Stimulated activated CD4-positive, alpha-beta T cell treated with anti-CD3 and anti-CD28 coated beads, TNF-alpha, amount 100 ng/mL, for 4 hours (primary cell): ENCODE measurements at places on chromosomes 4 and X.

GRCh38 chr4:152422817-152423320, 113.0 kb downstream of the FBXW7 start:
- no peak for DNase-seq

DNA sequence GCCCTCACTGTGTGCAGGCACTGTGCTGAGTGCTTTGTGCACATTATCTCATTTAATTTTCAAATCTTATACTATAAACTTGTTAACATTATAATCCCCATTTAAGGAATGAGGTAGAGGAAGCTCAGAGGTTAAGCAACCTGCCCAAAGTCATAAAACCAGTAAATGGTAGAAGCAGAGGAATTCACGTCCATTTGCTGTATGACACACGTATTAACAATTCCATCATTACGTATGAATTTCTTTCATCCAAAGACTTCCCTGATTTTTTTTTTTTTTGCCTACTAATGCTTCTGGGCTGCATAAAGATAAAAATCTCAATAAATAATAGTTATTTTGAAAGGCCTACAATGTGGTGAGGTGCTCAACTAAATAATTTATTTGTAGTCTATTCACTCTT, 64.5 kb upstream of the H2AZ1 start:
- DNase-seq: no peak

DNA sequence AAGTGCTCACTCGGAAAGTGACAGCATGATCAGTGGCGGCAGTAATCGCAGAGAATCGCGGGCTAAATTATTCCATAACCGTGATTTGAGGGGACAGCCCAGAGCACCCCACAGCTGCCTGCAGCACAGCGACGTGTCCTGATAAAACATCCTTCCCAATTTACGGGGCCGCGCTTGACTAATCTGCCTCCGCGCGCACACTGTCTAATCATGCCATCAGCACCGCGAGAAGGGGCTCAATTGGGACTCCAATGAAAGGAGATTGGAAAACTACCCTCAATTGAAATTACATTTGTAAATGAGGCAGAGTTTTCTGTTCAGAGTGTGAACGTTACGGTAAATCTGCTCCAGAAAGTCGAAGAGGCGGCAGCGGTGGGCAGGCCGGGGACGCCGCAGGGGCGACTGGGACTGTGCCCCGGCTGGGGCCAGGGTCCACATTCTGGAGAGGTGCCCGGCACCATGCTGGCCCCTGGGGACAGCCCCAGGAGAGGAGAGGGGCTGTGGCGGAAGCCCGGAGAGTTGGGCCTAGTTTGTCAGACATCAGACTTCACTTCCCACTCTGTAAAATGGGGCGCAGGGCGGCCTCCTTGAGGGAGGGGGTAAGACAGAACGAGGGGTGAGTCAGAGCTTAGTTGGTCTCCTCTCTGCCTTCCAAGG, 107.7 kb downstream of the FAM53A start:
- no peak for DNase-seq

- no peak for DNase-seq
Observed at GRCh38 chr4:80322716-80323115, 12.8 kb upstream of the CFAP299 start.

DNA sequence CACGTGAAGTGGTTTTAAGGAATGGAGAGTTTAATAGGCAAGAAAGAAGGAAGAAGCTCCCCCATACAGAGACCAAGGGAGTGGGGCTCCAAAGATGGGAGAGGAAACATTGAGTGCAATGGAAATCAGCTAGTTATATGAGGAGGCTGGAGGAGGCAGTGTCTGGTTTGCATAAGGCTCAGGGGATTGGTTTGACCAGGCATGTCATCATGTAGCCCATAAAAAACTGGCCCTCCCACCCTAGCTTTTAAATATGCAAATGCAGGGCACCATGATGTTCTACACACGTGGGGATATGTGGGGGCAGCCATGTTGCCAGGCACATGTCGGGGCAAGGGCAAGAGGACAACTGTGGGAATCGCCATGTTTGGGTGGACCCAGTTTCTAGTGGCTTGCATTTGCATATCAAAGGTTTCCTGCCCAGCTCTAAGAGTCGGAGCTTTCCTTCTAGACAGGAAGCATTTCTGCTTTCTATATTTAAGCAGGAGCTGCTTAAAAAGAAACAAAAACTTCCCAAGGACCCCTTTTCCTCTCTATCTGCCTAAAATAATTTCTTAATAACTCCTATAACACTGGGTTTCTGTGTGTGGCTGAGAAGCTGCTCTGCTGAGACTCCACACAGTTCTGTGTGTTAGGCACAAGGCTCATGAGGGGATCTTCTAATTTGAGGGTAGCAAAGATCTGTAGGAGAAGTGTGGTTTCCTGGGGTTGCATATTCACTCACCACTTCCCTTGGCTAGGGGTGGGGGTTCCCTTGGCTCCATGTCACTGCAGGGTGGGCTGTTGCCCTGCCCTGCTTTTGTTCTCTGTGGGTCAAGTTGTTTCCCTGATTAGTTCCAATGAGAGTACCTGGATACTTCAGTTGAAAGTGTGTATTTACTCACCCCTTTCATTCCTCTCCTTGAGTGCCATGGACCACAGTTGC, 113.5 kb downstream of the VSIG4 start:
- no peak for DNase-seq

GRCh38 chr4:20532871-20533870, 167.1 kb upstream of the PACRGL start:
- no peak for DNase-seq

DNA sequence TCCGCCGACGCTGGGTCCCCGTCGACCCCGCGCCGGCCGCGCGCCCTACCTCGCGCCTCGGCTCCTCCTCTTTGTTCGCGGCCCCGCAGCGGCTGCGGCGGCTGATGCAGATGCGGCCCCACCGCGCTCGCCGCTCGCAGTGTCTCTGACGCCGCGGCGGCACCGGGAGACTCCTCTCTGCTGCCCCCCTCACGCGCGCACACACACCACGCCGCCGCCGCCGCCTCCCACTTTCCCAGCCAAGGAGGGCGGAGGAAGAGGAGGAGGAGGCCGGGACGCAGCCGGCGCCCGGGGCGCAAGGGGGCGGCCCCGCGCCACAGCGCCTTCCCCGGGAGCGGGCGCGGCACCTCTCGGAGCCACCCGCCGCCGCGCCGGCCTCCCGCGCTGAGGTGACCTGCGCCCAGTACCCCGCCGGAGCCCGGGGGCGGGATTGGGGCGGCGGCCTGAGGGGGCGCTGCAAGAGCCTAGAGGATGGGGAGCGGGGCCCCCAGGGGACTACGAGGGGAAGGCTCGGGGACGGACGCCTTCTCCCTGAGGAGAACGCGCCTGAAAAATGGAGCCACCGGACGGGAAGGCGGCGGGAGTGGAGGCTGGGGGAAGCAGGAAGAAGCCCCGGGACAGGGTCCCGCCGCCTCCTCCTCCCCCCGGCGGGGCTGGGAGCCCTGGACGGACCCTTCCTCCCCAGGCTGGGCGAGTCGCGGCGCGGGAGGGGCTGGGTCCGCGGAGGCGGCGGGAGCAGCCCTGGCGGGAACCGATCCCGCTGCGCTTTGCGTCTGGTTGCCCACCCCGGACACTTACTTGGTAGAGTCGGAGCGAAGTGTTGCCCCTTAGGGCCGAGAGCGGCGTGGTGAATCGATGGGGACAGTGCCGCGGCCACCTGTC, at the start of gene SH3RF1:
Gene SH3RF1 (minus strand): TSS at position 147 of the 882 bp plus-strand sequence. CDS start 1,744 bp downstream, outside the sequence.
- DNase-seq: no peak

GRCh38 chrX:30777575-30777974, 111.5 kb downstream of the TAB3 start:
- DNase-seq: no peak

- DNase-seq: no peak
Observed at GRCh38 chr4:74555231-74555630, 110.3 kb downstream of the AREG start.

- DNase-seq: no peak
Observed at GRCh38 chr4:97589481-97590196, 553.6 kb downstream of the STPG2 start.

DNA sequence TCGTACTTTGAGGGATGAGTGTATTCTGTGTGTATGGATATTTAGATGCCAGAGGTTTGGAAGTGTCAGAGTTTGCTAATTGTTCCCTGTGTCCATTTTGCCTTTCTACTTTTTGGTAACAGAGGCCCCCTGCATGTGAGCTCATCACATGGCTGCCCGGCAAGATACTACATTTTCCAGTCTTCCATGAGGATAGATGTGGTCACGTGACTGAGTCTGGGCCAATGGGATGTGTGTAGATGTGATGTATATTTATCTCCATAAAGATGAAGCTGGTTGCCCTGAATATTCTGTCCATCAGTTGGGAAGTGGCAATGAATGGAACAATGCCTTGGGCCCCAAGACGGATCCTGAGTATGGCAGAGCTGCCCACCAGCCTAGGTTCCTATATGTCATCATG, 29.0 kb upstream of the SMS start:
- DNase-seq: no peak

DNA sequence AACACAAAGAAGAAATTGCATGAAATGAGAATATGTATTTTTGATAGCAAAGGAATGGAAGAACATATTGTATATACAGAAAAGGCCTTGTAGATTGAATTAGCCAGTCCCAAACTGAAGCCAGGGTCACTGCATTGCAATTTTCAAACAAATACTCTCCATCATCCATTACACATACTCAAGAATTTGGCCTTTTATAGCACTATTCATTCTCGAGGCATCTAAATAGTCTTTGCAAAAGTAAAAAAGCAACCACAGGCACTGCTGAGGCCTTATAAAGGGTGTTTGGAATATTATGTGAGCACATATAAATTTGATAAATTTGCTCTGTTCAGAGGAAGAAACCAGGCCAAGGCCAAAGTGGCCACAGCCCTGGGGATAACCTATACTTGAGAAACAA, 123.0 kb downstream of the ZNF827 start:
- DNase-seq: no peak
